ENCODE measurements at places on chromosomes 4 and X. TPM values are rescaled to one million over a fixed set of nuclear protein-coding genes. Genes with fewer than 3 reads are reported as not detected.

The FAM236B gene
- total RNA-seq: not detected

The CHRDL1 gene
- 0.05 TPM for total RNA-seq

The SOWAHB gene
- 3.0 TPM for total RNA-seq

DNA sequence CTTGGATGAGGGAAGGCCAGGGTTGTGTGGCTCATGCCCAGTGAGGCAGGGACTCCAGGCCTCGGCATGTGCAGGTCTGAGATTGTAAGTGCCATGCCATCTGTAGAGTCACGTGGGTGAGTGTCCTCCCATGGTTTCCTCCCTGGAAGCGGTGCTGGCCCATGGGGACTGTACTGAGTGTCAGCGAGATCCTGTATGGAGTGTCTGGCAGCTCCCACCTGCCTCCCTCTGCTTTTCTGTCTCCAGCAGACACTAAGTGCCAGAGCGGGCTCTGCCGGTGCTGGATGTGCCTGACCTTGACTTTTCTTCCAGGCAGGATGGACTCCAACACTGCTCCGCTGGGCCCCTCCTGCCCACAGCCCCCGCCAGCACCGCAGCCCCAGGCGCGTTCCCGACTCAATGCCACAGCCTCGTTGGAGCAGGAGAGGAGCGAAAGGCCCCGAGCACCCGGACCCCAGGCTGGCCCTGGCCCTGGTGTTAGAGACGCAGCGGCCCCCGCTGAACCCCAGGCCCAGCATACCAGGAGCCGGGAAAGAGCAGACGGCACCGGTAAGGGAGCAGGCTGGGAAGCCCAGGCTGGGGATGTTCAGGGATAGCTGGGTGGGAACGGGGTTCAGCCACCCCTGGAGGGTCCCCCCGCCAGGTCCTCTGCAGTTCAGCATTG, 7.6 kb downstream of the WFS1 start:
- DNase-seq: no peak
- no peak overlapping the region for H3K27ac ChIP-seq
- H3K36me3 ChIP-seq: no peaks in the 10 kb centered on the region
- no peak overlapping the region for H3K4me3 ChIP-seq
- H3K27me3 ChIP-seq: no peaks in the 10 kb centered on the region

The F8A2 gene
- total RNA-seq: not detected

The TLR1 gene
- 1.4 TPM for total RNA-seq
